ENCODE measurements at places on chromosomes 13 and 19.

- no peak for DNase-seq
Measured at GRCh38 chr13:45361596-45362206, 20.7 kb upstream of the TPT1 start.

DNA sequence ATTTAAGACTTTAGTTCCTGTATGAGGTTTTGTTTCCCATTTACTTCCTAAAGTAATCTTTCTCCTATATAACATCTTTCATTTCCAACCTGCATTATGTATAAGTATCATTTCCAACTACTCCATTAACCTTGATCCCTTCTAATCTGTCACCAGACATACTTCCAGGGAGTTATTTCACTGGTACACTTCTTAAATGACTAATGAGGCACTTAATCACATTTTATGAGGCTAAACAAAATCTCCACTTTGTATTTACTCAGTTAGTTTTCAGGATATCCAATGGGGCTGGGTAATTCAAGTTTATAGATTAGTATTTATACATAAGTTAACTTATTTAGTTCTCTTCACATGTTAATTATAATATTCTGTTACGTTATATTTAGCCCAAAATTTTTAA is 634.7 kb downstream of the PCDH17 start:
- DNase-seq: no peak

DNA sequence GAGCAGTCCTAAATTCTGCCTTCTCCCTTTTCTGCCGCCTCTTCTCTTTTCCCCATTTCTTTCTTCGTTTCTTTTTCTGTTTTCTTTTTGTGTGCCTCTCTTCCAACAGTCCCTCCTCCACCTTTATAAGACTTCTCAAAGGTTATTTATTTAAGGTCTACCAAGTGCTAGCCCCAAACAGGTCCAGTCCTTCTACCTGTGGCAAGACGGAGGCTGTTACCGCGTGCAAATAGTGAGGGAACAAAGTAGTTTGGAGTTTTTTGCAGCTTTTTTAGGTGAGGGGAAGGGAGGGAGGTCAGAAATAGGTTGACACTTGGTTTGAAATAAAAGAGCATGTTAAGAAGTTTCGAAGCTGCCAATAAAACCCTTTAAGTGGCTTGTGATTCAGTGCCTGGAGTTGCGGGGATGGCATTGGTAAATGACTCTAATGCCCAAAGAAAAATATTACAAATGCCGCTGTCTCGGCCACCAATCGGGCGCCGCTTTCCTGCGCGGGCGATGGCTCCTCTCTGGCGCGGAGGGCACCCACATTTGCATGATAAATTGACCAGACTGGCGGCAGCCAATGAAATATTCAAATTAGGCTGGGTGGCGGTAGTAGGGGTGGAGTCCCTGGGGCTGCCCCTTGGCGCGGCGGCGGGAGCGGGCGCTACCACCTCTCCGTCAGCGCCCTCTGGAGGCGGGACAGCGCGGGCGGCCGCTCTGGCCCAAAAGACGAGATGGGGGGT is 7.5 kb upstream of the TSHZ3 start:
- no peak for DNase-seq

DNA sequence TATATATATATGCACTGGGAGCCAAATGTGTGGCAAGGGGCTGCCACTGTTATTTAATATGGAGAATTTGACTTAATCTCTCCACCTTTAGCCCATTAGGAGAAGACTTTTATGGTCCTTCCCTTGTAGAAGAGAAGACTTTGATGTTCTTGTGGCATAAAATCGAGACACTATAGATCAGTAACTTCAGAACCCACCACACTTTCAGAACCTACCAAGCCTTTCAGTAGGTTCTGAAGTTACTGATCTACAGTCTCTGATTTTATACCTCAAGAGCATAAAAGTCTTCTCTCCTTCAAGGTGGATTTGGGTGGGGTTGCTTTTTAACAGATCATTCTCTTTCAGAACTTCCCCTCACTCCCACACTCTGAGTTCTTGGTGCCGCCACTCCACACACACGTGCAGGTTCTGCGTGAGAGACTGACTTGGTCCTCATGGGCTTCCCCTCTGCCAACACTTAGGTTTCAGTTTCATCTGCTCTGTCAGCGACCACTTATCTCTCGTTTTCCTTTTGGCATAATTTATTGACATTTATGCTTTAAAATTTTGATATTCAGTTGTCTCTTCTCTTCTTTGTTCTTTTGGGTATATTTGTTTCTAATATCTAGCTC is 213.4 kb upstream of the PCDH17 start:
- DNase-seq: no peak

DNA sequence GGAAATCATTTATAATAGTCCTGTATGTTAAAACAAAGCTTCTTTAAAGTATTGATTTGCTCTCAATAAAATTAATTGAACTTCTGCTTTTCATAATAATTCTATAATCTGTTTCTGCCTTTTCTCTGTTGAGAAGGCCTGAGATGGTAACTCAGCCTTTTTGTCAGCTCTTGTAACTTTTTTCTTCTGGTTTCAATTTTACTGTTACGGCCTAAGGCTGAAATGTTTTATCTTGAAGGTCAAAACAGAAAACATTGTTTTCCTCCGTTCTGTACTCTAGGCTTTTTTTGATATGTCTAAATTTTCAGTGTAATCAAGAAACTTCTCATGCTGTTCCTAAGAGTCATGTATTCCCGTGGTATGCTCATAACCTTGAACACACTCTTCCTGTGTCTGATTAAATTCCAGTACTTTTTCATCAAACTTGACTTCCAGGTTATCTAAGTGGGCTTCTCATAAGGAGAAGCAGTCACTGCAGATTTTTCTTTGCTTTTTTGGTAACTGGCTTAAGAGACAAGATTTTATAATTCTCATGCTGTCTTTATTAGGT is 7.6 kb upstream of the NAXD start:
- DNase-seq: no peak

DNA sequence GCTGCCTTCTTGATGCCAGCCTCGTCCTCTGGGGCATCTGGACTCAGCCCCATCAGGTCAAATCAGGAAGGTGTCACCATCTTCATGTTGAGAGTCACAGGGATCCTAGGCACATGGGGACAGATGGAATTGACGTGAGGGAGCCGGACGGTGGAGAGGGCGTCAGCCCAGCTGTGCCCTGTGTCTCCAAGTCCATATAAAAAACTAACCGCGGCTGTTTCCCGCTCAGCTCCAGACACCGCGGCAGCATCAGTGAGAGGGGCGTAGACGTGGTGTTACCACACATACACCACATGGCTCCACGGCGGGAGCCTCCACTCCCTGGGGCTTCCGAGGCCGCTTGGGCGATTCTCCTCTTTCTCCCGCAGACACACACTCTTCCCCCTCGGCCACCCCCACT is 5.6 kb upstream of the PRR36 start:
- no peak for DNase-seq

- DNase-seq: no peak
Measured at GRCh38 chr13:94030415-94031119, 448.9 kb downstream of the DCT start.

- DNase-seq: no peak
Measured at GRCh38 chr19:19948800-19949199, 48.1 kb downstream of the ZNF93 start.

- no peak for DNase-seq
Measured at GRCh38 chr19:35162471-35163326, 8.2 kb downstream of the FXYD5 start.

- DNase-seq: no peak
Measured at GRCh38 chr19:55285229-55285890, 1.6 kb downstream of the BRSK1 start.

DNA sequence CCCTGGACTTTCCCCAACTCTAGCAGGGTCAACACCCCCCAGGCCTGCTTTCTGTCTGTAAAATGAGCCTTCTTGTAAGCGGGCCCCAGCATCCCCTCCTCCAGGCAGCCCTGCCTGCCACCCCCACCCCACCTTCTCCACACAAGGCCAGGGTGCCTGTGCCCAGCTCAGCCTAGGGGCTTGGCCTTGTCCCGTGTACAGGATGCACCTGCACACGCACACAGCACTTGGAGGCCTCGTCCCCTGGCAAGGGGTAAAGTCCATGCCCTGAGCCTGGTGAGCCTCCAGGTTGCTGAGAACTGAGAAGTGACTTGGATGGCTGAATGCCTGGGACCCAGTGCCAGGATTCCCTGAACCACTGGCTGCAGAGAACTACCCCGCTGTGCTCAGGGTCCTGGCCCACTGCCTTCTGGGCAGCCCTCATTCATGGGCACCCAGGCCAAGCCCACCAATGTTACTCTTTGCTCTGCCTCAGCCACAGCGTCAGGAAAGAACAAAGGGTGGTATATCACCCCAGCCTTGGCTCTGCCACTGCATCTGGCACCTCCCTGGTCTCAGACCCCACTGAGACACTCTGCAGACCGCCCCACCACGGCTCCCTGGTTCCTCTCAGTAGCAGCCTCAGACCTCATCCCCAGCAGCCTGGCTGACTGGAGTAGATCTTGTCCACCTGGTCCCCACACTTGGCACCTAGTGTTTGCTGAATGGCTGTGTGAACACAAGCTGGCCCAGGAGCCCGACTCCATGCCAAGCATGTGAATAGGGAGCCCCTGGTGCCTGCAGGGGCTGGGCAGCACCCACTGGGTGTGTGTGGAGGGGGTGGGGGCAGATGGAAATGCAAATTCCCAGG is 1.8 kb upstream of the TM6SF2 start:
- DNase-seq: no peak

GRCh38 chr13:96041326-96042110 is 11.7 kb downstream of the UGGT2 start:
- DNase-seq: no peak

- DNase-seq: no peak
Measured at GRCh38 chr19:1837625-1838105, 10.6 kb downstream of the REXO1 start.

DNA sequence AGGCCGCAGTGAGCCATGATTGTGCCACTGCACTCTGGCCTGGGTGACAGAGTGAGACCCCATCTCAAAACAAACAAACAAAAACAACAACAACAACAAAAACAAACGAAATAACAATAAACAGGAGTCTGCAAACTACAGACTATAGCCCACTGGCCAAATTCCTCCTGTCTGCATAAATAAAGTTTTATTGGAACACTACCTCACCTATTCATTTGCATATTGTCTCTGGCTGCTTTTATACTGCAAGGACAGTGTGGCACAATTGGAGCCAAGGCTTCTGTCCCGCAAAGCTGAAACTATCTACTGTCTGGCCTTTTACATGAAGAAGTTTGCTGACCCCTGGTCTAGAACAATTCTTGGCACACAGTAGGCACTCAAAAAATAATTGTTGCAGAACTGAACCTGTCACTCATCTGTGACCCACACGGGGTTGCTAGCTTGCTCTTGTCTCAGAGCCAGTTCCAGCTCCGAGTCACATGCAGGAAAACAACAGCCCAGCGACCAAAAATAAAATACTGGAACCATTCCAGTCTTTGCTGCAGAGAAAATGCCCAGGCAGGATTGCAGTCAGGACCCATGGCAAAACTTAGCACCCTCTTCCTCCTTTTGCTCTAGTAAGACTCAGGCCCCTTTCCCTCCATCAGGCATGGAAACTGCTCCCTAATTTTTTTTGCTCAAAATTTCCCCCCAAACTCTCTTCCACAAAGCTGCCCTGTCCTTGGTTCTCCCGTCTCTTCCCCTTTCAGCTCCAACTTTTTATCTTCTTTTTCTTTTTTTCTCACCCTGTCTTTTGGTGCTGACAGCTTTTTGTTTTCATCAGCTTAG is 4.8 kb upstream of the MYH14 start:
- no peak for DNase-seq

DNA sequence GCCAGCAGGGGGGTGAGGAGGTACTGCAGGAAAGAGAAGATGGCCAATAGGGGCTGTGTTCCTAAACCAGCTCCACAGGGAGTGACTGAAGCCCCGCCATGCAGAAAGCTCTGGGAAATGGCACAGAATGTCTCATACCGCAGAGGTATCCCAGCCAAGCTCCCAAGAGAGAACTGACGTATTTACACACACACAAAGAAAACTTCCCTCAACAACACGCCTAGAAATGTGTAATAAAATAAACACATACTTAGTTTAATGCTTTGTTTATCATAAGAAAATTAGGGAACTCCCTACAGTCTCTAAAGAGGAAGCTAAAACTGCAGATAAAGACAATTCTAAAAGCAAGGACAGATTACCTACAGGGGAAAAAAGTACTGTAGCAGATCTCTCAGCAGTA is 40.0 kb downstream of the ESD start:
- no peak for DNase-seq

GRCh38 chr19:46513461-46514236 is 18.0 kb upstream of the PNMA8B start:
- no peak for DNase-seq

DNA sequence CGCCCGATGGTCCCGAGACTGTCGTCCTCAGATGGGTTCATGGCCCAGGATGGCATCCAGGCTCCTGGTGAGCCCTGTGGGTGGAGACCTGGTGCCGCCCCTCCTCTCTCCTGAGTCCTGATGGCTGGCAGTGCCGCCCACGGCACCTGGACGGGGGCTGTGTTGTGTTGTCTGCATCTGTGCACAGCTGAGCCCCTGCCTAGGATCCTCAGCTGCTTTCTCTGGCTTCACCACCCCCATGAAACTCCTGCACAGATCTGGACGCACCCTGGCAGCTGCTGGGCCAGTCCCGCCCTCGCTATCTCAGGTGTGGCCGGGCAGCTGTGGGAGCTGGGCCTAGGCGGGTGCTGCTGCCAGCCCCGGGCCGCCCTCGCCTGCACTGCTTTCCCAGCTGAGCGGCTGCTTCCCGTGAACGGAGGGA is 27.7 kb downstream of the MCF2L start:
- no peak for DNase-seq

DNA sequence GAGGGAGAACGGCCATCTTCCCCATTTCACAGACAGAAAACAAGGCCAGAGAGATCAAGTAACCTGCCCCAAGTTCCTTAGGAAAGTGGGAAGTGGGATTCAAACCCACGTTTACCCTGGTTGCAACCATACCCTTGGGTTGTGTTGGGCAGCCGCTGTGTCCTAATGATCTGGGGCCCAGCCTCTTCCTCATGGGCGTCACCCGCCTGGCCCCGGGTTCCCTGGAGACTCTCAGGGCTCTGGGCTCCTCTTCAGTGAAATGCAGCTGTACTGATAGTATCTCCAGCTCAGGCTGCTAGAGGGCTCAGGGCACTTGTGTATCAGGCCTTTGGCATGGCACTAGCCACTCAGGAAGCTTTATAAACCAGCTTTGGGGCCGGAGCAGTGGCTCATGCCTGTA is 9.8 kb downstream of the TMED1 start:
- no peak for DNase-seq

DNA sequence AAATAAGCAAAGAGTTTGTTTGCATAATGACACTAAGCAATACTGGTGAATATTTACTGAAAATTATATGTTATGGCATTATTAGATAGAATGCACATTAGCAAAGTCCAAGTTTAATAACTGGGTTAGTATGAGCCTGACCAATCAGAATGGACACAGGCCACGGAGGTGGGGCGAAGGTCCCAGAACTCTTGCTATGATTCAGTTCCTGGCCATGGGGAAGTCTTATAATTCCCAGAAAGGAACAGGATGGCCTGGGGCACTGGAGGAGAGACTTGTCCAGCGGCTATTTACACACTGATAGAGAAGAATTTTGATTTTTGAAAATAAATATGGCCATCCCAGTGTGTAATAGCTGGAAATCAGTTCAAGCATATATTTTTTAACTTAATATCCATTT is 372.0 kb downstream of the EFNB2 start:
- no peak for DNase-seq
